ENCODE measurements at places on chromosomes 11 and 22.

- no peak for DNase-seq
Measured at GRCh38 chr22:49629586-49630447, 197.9 kb downstream of the BRD1 start.

DNA sequence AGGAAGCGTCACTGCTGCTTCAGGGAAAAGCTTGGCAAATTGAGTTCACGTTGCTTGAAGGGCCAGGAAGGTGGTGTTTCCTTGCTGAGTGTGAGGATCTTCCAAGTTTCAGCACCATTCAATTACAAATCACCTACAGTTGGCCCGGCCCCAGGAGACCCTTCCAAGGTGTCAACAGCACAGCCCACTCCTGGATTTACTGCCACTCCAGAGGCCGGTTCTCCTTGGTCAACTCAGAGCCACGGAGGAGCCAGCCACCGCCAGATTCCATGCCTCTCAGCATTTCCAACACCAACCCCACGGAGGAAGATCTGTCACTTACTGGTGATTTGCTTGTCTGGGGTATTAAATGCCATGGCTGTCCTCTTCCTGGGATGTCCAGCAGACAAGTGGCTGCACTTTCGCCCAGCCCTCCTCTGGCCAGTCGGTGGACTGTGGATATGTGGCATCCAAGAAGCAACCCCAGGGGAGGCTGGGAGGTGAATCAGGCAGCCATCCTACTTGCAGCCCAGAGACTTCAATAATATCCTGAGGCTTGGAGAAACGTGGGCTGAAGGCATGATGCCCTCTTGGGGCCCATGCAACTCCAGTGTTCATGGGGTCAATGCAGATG, 74.1 kb upstream of the SHANK2 start:
- no peak for DNase-seq

DNA sequence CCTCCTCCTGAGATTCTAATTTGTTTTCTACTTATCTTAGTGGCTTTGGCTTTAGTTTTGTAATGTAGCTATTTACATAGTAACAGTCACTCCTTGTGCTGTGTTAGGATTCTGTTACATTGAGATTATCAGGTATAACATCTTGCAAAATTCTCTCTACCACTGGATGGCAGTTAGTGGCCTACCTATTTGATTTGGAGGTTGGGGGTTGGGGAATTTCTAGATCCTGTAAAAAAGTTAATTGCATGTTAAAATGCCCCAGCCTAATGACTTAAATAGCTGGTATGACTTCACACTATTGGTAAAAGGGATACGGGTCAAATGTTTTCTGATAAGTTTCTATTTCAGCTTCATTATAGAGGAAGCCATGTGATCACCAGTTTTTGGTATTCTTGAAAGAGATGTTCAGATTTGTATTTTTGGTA, 2.8 kb downstream of the GRK3 start:
- no peak for DNase-seq

DNA sequence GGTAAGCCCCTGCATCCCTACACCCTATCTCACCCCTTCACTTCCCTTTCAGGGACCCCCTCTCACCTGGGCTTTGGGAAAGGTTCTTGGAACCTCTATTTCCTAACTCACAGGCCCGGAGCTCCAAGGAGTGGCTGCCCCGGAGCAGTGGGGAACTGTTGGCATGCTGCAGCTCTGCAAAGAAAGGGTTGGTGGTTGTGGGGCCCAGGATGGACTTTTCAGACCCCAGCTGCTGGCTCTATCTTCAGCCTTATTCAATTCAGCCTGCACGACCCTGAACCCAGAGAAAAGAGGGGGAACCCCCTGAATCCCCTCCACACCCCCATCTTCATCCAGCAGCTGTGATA, 10.0 kb downstream of the ROBO4 start:
- no peak for DNase-seq

GRCh38 chr11:68867066-68867465, 25.4 kb upstream of the CPT1A start:
- DNase-seq: no peak

GRCh38 chr11:7020183-7020917, at the start of the genes NLRP14 and ZNF214:
Gene NLRP14, plus strand, starts transcription at chr11:7020479. Its CDS starts 18,108 bp downstream, at chr11:7038587.
Gene ZNF214, minus strand, starts transcription at chr11:7020346. Its CDS starts 17,511 bp downstream, at chr11:7002835.
- DNase-seq: peak; percentile 46

DNA sequence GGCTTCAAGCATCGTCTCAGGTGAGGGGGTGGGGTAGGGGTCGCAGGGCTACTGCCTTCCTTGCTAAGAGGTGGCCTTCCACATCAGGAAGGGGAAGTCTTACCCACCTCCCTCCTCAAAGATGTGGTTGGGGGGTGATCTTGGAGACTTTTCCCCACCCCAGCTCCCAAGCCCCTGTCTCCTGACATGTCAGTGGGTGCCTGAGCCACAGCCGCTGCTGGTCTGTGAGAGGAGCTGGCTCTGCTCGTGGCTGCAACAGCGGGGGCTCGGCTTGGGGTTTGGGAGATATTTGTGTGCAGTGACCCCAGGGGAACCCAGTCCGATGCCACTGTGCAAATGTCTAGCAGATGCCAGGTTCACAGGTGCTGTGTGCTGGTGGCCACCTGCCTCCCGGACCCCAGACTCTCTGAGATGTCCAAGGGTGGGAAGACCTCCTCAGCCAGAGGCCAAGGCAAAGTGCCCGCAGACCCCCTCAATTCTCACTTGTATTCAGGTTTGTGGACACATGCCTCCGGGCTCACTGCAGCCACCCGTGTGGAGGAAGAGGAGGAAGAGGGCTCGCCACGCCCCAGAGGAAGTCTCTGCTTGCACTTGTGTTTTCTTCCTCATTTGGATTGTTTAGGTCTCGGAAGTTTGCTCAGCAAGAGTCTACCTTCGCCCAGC, 1.9 kb downstream of the KCNQ1 start:
- DNase-seq: no peak

DNA sequence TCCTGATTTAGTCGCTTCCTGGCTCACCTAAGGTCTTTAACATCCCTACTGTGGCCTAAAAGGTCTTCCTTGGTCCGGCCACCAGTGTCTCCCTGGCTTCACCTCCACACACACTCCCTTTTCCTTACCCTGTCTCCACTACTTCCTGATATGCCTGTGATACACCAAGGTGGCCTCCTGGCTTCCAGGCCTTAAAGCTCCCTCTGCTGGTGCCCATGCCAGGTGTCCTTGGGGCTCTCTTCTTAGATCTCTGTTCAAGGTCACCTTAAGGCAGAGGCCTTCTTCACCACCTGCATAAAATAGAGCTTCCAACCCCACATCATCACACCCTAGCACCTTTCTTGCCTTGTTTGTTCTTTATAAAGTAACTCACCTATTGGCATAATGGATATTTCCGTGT, 787.7 kb downstream of the NTM start:
- no peak for DNase-seq

- DNase-seq: no peak
Measured at GRCh38 chr22:41781507-41781906, 19.0 kb upstream of the CCDC134 start.

Data from NCI-H524 treated with DMSO at 0.1 percent for 48 hours (cell line).